ENCODE measurements at places on chromosomes 11 and 22.

GRCh38 chr11:8355416-8355742, 91.7 kb upstream of the LMO1 start:
- H3K4me1 ChIP-seq, result no peaks in the 10 kb centered on the region
- no peak overlapping the region for H3K27ac ChIP-seq
- no peaks in the 10 kb centered on the region for H3K36me3 ChIP-seq
- no peak overlapping the region for H3K4me3 ChIP-seq

- DNase-seq, result no peak
- H3K27ac ChIP-seq, result no peak overlapping the region
- no peaks in the 10 kb centered on the region for H3K36me3 ChIP-seq
- no peaks in the 10 kb centered on the region for H3K4me1 ChIP-seq
Measured at GRCh38 chr11:131483453-131483852, 113.0 kb downstream of the NTM start.

DNA sequence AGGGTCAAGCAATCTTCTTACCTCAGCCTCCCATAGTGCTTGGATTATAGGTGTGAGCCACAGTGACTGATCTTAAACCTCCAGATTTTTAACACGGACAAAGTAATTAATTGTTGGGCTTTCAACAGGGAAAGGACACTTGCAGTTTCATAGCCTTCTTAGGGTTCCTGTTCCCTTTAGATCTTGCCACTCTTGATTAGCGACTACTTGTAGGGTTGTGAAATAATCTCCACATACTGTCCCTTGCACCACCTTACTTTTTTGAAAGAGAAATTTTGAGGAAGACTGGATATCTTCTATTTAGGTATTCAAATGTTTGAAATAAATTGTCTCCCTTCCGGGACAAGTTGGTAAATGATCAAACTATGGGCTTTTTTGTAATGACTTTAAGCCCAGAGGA, 7.6 kb downstream of the MS4A4E start:
- no peak overlapping the region for H3K27ac ChIP-seq
- DNase-seq, result no peak
- no peaks in the 10 kb centered on the region for H3K27me3 ChIP-seq
- no peak overlapping the region for H3K4me3 ChIP-seq

GRCh38 chr11:13837286-13837685, 125.2 kb upstream of the SPON1 start:
- H3K27me3 ChIP-seq, result no peaks in the 10 kb centered on the region
- no peak overlapping the region for H3K4me3 ChIP-seq
- H3K36me3 ChIP-seq, result no peaks in the 10 kb centered on the region
